ENCODE measurements at places on chromosomes 5 and 9.
A peak's percentile ranks its signal among the peaks of the same experiment; 100 is the strongest.

GRCh38 chr5:179273441-179274145, 71.7 kb downstream of the ADAMTS2 start:
- no peak for DNase-seq

GRCh38 chr5:179727106-179727505, 5.5 kb upstream of the MAML1 start:
- DNase-seq: no peak

DNA sequence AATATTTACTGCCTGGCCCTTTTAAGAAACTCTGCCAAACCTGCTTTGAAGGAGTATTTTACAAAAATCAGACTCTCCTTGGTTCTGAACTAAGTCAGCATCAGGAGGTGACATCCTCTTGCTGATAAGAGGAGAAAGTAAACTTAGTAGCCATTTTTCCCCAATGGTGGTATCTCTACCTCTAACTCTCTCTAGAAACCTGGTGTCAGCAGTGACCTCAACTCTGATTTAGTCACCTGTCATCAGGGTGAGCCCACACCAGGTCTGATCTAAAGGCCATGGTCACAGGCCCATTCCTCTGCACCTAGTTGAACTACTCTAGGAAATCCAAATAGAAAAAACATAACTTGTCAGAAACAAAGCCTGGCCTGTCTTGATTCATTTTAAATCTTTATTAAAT, 4.2 kb downstream of the CARNMT1 start:
- DNase-seq: no peak

DNA sequence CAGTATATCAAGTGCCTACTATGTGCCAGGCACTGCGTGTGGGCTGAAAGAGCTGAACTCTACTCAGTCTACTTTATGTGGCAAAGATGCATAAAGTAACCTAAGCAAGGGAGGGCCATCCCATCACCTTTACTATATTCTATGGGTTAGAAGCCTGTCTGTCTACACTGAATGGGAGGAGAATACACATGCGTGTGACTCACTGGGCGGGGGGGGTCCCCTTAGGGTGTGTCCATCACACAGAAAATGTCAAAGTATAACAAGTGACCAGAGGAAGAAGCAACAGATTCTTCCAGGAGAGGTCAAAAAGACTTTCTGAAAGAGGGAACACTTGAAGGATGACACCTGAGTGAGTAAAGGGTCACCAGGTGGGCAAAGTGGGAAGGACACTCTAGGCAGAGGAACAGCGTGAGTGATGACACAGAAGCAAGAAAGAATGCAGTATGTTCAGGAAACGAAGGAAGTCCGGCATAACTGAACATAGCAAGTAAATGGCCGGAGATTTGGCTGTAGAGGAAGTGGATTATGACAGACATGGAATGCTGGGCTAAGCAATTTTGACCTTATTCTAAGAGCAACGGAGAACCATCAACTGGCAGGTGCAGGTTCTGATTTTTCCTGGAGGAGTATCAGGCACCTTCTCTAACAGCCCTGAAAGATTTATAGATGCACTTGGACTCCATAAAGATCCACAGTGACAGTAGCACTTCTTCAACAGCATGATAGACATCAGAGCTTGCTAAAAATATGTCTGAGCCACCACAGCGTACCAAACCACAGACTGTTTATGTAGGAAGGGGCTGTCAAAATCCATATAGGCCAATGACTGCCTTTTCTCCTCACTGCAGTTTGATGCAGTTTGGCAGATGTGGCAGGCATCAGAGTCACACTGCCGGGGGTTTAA, 8.0 kb upstream of the WHRN start:
- no peak for DNase-seq

DNA sequence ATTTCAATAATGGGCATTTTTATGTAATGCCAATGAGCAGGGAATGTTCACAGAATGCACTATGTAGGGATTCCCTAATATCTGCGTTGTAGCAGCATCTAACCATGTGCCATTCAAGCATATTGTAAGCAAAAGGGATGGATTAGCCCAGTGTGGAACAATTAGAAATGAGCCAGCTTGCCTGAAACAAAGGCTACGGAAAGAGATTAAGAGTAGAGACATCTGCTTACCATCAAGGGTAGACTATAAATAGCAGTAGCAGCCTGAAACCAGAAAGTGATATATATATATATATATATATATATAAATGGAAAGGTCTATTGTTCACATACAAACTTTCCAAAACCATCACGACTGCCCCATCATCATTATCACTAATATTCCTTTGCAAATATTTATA, 31.9 kb upstream of the CEP120 start:
- no peak for DNase-seq

DNA sequence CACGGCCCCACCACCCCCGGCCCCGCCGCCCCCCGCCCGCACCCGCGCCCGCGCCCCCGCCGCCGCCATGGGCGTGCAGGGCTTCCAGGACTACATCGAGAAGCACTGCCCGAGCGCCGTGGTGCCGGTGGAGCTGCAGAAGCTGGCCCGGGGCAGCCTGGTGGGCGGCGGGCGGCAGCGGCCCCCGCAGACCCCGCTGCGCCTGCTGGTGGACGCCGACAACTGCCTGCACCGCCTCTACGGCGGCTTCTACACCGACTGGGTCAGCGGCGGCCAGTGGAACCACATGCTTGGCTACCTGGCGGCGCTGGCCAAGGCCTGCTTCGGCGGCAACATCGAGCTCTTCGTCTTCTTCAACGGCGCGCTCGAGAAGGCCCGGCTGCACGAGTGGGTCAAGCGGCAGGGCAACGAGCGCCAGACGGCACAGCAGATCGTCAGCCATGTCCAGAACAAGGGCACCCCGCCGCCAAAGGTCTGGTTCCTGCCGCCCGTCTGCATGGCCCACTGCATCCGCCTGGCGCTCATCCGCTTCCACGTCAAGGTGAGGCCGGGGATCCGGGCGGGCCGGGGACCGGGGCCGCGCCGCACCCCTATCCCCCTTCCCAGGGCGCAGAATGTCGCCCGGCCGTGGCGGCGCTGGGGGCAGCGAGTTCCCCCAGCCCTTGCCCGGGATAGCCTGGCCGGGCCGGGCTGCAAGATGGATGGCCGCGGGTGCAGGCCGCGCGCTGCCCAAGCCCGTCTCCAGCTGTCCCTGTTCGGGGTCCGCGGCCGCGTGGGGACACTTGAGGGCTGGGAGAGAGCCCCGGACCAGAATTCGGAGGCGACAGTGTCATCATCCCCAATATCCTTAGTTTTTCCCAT, 594 bp downstream of the FAM120A start:
- DNase-seq: peak; percentile 42

GRCh38 chr9:33128570-33128969, 38.6 kb downstream of the B4GALT1 start:
- no peak for DNase-seq

- no peak for DNase-seq
Measured at GRCh38 chr9:93613791-93614190, 37.4 kb downstream of the PHF2 start.

GRCh38 chr5:109705596-109705995, 15.9 kb downstream of the MAN2A1 start:
- DNase-seq: no peak

DNA sequence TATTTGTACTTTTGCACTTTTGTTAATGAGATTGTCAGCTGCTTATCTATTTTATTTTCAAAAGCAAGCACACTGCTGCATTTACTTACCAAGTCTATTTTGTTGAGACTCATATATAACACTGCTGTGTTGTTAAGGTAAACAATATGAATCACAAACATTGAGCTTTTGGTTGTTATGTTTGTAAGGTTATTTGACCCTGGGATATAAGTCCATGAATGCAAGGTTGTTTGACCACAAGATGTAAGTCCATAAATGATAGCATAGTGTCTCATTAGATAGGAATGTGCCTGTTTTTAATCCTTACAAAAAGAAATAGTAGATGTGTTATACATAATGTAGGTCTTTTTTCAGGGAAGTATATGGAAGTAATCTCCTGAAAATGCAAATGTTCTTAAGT, 845.9 kb downstream of the CDH9 start:
- no peak for DNase-seq

DNA sequence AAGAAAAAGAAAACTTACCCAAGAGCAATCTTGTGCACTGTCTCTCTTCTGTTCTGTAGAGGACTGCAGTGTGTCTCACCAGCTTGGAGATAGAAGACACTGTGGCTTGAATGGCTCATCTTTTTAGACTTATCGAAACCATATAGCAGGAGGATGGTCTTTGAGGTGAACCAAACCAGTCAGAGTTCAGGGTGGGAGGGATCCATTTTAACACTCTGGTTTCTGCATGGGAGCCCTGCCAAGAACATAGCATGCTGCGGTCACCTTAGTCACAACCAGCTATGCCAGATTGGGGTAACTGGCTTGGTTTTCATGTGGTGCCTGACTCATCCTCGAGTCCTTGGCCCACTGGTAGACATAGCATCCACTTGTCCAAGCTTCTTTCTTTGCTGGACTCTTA, 135.1 kb downstream of the PAPPA start:
- no peak for DNase-seq

- peak; percentile 38 for DNase-seq
Measured at GRCh38 chr5:112146323-112147226, 272.5 kb downstream of the EPB41L4A start.

GRCh38 chr9:35945341-35946018, 12.5 kb downstream of the OR2S2 start:
- peak; percentile 62 for DNase-seq

DNA sequence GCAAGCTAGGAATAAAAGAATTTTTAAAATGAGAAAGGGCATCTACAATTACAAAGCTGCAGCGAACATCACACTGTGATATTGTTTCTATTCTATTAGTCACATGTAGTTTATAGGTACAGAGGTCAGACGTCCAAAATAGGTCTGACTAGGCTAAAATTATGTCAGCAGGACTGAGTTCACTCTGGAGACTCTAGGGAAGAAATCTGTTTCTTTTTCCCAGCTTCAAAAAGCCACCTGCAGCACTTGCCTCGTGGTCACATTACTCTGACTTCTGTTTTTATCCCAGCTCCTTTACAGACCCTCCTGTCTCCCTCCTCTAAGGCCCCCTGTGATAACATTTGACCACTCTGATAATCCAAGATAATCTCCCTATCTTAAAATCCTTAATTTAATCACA, 5.1 kb upstream of the CKS2 start:
- no peak for DNase-seq

DNA sequence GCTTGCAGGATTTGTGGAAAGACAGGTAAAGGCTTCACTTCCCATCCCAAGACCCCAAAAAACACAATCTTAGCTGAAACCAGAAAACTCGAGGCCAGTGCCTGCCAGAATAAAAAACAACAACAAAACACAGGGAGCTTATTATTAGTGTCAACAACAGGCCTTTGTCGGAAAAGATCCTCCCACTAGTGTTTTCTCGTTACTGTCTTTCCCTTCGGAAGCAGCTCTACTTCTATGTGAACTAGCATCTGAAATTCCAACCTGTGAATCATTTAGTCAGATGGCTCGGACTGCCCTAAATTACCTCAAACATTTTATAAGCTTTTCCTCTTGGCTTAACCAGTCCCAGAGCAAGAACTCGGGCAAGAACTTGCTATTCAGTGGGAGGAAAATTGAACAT, 122.2 kb upstream of the GNA14 start:
- DNase-seq: no peak

Data from CD8-positive, alpha-beta T cell (primary cell).